ENCODE measurements at places on chromosomes 13 and 19.

GRCh38 chr19:34213283-34213682 lies 41.0 kb downstream of the LSM14A start:
- DNase-seq: no peak

GRCh38 chr19:497869-498510 lies 1.7 kb downstream of the MADCAM1 start:
- DNase-seq: no peak

DNA sequence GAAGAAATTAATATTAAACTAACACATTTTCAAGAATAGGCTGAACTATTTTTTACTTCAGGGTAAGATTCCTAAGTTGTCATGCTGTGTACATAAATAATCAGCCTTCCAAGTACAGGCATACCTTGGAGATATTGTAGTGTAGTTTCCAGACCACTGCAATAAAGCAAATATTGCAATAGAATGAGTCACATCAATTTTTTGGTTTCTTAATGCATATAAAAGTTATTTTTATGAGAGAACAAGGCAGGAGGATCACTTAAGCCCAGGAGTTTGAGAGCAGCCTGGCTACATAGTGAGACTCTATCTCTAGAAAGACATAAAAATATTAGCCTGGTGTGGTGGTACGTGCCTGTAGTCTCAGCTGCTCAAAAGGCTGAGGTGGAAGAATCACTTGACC lies 511.5 kb downstream of the UQCRFS1 start:
- no peak for DNase-seq

DNA sequence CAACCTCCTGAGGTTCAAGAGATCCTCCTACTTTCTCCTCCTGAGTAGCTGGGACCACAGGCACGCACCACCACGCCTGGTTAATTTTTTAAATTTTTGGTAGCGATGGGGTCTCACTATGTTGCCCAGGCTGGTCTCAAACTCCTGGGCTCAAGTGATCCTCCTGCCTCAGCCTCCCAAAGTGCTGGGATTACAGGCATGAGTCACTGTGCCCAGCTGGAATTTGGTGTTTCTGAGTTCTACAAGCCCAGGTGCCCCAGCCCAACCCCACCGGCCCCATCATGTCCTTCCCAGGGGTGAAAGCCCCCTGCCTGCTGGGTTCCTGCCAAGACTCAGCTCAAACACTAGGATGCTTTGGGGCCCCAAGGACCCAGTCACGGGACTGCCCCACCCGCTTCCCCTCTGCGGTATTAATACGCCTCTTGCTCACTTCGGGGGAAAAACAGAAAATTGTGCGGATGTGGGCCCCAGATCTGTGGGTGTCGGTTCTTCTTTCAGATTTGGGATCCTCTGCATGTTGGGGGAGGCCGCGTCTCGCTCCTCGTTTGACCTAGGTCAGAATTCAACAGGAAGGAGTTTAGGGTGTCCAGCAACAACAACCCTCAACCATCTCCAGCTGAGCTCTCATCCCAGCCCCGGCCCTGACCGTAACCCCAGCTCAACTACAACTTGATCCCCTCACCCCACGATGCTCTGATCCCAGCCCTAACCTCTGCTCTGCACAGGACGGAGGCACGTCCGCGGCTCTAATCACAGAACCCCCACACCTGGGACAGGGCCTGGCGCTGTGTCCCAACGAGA lies 3.7 kb upstream of the FCER2 start:
- peak; percentile 1 for DNase-seq

- DNase-seq: no peak
These were observed 2.9 kb upstream of the GPR18 start for GRCh38 chr13:99261059-99261458.

- no peak for DNase-seq
These were observed 1563.5 kb upstream of the PRR20A start for GRCh38 chr13:55577082-55577846.

DNA sequence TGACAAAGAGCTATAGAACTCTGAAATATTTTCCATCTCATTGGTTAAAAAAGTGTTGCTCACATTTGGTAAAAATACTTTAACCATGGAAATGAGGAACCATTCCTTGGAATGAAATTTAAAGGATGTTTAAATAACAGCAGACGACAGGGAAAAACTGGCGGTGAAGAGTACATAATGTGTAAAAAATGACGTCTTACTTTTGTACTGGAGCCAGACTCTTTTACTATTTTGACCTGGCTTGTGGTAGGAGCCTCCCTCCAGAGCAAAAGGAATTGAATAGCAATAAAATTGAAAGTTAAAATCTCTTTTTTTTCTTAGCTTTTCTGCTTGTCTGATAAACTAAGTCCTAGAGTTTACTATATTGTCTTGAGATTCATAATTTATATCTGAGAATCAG lies 426.2 kb upstream of the KLHL1 start:
- no peak for DNase-seq

DNA sequence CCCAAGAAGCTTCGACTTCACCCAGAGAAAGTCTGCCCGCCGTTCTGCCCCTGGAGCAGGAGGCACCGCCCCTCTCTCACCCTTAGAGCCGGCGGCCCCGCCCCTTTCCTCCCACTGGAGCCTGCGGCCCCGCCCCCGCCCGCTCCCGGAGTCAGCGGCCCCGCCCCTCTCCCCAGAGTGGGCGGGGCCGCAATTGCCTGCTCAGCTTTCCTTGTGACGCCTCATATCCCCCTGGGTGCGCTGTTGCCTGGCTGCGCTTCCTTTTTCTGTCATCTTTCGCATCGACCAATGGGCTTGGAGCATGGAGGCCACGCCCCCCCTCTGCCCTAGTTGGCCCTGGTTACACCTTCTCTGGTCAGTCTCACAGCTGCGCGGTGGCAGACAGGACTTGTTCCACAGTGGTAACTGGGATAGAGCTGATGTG lies 38.2 kb upstream of the ZNF492 start:
- no peak for DNase-seq

GRCh38 chr13:112671359-112671758 lies 18.5 kb upstream of the ATP11A start:
- no peak for DNase-seq

GRCh38 chr13:94479616-94480015 lies at the start of gene DCT:
TSS of gene DCT (minus strand) at chr13:94479682. CDS start at chr13:94479255, 427 bp downstream.
- no peak for DNase-seq

- DNase-seq: no peak
These were observed 9.6 kb downstream of the DPP9 start for GRCh38 chr19:4714016-4714415.
